B cell (primary cell): ENCODE measurements at places on chromosomes 2 and 18. TPM values are rescaled to one million over a fixed set of nuclear protein-coding genes. Genes with fewer than 3 reads are reported as not detected.

Gene TNFAIP6
- total RNA-seq = not detected in 2 replicates

Gene DTNA
- not detected in 2 replicates for total RNA-seq

DNA sequence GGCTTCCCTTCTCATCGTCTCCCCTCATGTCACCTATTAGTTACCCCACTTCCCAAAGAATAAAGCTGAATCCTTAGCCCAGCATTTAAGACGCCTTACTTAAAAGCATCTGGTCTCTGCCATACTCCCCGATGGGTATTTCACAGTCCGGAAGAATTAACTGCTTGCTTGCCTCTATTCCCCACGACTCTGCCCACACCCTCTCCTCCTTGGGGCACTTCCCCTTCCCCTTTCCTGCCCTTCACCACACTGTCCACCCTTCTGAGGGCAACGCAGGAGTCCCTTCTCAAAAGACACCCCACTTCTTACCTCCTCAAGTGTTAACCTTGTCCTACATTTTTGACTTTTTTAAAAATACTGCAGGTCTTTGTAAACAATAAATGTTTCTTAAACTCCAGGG lies 60.1 kb upstream of the RMP24 start:
- no peak overlapping the region for H3K27ac ChIP-seq
- no peaks in the 10 kb centered on the region for H3K36me3 ChIP-seq
- H3K27me3 ChIP-seq = no peaks in the 10 kb centered on the region
- no peak overlapping the region for H3K4me3 ChIP-seq
- no peaks in the 10 kb centered on the region for H3K4me1 ChIP-seq
- no peak for DNase-seq

DNA sequence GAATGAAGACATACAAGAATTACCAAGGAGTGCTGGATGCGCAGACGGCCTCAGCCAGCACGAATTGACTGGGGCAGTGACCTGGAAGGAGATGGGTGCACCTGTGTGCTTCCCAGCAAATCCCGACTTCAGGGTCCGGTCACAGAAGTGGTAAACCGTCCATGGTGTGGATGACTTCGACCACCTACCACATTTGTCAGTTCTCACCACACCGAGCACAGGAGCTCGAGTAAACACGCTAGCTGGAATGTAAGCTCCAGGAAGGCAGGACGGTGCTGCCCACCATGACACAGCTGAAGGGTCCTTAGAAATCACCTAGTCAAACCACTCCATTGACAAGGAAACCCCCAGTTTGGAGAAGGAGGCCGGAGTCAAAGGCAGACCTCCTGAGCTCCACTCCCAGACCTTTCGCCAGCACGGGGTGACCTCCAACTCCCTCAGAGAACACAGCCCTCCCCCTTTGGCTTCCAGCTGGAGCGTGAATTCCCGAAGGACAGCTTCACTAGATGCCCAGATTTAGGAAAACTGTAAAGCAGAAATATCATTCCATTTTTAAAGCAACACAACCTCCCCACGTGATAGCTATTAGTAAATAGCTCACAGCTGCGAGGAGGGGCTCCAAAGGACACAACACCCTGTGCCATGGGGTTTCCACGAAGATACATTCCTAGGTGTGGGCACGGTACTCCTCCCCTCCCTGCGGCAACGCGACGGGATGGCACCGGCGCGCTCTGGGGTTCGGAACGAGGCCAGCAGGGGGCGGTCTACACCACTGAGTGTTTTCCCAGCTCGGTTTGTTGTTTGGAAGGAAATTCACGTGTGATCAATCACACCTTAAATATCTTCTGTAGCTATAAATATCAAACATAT lies 34.1 kb upstream of the GNAL start:
- H3K4me1 ChIP-seq = no peaks in the 10 kb centered on the region
- no peak overlapping the region for H3K4me3 ChIP-seq
- H3K27me3 ChIP-seq = no peaks in the 10 kb centered on the region
- peak; percentile 44 for DNase-seq
- no peaks in the 10 kb centered on the region for H3K36me3 ChIP-seq
- no peak overlapping the region for H3K27ac ChIP-seq

- H3K4me1 ChIP-seq = peaks cover 53% of the 10 kb centered on the region
- no peaks in the 10 kb centered on the region for H3K36me3 ChIP-seq
- H3K4me3 ChIP-seq = no peak overlapping the region
- no peaks in the 10 kb centered on the region for H3K27me3 ChIP-seq
- no peak for DNase-seq
Observed at GRCh38 chr2:60416221-60417008, 137.0 kb downstream of the BCL11A start.

DNA sequence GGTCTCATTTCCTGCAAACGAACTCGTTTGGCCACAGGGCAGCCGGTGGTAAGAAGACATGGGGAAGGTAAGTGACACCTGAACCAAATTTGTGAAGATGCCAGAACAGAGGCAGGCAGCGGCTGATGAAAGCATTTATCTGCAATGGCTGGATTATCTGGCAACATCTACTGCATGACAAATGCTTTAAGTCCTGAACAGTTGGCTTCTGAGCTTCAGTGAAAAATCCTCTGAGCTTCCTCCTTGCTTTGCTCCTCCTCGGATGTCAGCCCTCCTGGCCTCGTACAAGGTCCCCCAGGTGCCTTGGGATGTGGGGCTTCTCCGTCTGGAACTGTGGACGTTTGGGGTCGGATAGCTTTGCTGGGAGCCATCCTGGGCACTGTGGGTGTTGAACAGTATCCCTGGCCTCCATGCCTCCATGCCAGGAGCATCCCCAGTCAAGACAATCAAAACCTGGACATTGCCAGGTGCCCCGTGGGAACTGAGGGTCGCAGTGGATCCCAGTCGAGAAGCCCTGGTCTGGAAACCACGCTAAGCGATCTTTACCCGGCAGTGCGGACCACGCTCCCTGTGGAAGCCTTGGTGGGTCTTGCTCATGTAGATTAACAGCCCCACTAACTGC lies 49.3 kb downstream of the KCNG2 start:
- no peak overlapping the region for H3K4me3 ChIP-seq
- no peak overlapping the region for H3K27ac ChIP-seq
- peaks cover 3% of the 10 kb centered on the region for H3K4me1 ChIP-seq
- H3K36me3 ChIP-seq = no peaks in the 10 kb centered on the region
- DNase-seq = no peak
- no peaks in the 10 kb centered on the region for H3K27me3 ChIP-seq

DNA sequence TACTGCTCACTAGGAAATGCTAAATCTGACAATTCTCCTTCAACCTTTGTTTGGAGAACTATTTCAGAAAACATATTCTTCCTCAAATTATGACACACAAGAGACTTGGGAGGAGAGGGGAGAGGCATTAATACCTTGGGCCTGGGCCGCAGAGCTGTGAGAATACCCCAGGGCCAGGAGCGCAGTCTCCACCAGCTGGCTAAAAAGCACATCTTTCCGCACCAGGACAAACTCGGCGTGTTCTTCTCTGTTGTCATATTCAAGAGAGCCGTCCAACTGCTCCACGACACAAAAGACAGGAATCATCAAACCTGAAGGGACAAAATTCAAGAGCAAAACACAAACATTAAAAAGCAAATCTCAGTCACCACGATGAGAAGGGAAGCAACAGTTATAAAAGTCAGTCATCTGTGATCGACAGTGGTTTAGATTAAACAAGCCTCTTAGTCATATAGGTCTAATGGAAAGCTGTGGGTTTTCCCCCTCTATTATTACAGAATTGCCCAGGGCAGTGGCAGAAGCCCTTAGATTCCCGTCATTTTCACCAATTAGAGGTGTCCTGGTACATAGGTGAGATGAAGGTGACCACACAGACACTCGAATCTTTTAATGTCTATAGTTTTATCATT lies 24.4 kb downstream of the SATB2 start:
- no peak for DNase-seq
- no peak overlapping the region for H3K4me3 ChIP-seq
- no peaks in the 10 kb centered on the region for H3K36me3 ChIP-seq
- peaks cover 3% of the 10 kb centered on the region for H3K27me3 ChIP-seq

- no peak overlapping the region for H3K27ac ChIP-seq
- no peak for DNase-seq
- no peak overlapping the region for H3K4me3 ChIP-seq
- H3K4me1 ChIP-seq = no peaks in the 10 kb centered on the region
Observed at GRCh38 chr2:220936641-220937197, 635.4 kb downstream of the EPHA4 start.
